ENCODE measurements at places on chromosomes 5 and 9. TPM values are rescaled to one million over a fixed set of nuclear protein-coding genes. Genes with fewer than 3 reads are reported as not detected.

DNA sequence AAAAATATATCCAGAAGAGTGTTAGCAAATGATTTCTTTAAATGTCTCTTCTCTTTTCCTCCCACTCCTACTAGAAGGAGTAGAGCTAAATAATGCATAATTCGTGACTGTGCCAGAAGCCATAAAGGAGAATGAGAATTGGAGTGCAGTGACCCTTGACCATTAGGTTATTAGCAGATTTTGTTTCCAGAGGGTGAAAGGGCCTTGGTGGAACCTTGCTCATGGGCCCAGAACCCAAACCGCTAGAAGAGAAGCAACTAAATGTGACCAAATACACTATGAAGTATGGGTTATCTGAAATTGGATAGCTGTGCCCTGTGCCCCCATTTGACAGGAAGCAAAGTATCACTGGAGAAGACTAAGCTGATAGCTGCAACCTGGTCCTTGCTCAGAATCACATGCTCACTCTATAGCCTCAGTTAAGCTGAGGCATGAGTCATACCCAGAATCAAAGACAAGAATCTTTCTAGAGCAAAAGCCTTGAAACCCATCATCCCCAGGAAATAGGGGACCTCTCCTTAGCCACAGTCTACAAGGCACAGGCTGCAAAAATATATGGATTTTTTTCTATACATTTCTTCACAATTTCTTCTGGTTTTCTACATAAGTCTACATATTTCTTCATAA is 36.3 kb downstream of the CAPSL start:
- DNase-seq, result no peak

DNA sequence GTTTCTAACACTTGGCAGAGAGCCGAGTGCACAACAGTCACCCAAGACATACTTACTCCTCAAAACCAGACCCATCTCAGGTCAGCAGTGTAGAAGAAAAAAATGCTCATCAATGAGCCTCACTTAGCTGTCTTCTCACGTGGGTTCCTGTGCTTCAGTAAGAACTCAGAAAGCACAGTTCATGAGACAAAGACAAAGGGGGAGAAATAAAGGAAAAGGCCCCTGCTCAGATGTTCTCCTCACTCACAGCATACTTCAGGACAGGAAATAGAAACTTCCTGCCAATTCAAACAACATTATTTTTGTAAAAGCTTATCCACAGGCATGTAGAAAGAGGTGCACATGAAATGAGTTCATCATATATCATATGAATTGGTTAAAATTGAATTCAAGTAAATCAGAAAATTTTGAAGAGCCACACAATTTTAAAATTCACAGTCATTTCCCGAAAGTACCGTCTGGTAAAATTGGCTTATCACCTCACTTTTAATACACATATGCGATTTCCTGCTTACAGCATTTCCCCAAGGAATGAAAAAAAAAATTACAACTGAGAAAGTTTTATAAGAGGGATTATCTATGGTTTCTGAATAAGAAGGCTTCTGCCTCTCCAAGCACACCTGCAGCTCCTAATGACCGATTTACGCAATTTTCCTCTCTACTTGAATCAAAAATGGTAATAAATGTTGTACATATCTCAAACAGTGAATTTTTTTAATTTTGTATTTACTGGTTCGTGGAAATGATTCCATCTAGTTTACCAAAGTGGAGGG is 328.3 kb downstream of the TMEM167A start:
- DNase-seq, result no peak

DNA sequence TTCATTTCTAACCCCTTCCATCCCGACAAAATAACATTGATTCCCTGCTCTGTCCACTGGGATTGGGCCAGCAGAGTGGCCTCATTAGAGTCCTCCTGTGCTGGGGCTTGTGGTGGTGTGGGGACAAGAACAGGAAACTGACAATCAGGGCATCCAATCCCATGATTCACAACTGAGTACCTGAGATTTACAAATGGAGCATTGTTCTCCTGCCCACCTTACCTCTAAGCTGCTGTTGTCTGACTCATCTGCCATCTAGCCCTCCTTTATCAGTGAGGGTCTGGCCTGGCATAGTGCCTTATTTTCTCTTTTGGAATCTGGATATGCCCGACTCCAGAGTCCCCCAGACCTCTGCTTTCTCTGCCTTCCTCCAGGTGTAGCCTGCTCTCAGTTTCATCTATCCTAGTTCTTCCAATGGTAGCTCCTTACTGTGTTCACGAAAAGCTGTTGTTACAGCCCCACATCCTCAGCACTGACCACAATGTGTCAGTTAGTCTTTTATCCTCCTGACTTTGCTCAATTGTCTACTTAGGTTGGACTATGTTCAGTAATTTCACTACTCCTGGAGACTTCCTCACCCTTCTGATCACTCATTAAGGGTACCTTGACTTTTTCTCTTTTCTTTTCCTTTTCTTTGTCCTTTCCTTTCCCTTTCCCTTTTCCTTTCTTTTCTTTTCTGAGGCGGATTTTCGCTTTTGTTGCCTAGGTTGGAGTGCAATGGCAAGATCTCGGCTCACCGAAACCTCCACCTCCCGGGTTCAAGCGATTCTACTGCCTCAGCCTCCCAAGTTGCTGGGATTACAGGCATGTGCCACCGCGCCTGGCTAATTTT is 13.4 kb downstream of the WNT8A start:
- DNase-seq, result no peak

DNA sequence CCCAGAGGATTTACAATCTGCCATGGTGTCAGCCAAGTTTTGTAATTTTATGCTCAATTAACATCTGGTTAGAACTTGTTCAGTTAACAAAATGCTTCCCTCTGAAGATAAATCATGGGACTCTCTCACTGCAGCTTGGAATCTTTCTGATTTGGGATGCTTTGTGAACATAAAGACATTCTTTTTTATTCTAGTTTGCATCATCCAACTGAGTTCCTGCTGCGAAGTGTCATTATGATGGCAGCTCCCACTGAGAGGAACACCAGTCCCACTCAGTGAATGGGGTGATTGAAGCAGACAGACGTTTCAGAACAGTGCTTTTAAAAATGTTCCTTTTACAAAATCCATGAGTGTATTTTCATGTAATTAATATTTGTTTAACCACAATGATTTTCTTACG is 863.8 kb downstream of the TLE4 start:
- DNase-seq, result no peak

DNA sequence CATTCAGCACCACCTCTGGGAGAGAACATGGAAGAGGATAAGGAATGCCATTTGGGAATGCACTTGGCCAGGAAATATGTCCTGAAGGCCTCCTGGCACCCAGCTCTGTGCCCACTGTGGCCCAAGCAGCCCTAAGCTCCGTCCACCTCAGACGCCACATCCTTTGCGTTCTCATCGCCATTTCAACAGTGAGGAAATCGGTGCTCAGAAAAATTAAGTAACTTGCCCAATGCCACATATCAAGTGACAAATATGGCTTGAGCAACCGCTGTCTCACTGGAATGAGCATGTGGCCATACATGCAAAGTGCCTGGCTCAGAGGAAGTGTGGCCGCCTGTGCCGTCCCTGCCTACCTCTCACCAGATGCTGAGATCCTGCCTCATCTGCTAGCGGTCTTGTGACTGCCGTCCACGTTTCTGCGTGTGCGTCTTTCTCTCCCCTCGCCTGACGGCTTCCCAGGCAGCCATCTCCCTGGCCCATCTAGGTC is 984 bp upstream of the DOK3 start:
- no peak for DNase-seq

- no peak for DNase-seq
Measured at GRCh38 chr5:75438722-75439121, 72.7 kb downstream of the CERT1 start.

GRCh38 chr9:126463426-126463825 is 136.8 kb downstream of the MVB12B start:
- no peak for DNase-seq

DNA sequence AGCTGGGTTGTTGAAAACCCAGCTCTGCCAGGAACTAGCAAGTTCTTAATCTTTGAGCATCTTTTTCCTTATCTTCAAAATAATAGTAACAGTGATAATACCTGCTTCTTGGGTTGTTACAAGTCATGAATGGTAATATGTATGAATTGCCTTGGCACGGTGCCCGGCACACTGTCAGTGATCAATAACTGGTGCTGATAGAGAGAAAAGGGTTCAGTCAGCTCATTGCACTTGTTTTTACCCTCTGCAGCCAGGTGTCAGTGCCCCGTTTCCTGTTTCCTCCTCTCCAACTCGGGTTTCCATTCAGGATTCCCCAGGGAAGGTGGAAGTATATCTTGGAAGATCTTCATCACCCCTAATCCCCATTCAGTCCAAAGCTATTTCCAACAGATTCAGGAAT is 15.8 kb upstream of the NIPAL4 start:
- no peak for DNase-seq

DNA sequence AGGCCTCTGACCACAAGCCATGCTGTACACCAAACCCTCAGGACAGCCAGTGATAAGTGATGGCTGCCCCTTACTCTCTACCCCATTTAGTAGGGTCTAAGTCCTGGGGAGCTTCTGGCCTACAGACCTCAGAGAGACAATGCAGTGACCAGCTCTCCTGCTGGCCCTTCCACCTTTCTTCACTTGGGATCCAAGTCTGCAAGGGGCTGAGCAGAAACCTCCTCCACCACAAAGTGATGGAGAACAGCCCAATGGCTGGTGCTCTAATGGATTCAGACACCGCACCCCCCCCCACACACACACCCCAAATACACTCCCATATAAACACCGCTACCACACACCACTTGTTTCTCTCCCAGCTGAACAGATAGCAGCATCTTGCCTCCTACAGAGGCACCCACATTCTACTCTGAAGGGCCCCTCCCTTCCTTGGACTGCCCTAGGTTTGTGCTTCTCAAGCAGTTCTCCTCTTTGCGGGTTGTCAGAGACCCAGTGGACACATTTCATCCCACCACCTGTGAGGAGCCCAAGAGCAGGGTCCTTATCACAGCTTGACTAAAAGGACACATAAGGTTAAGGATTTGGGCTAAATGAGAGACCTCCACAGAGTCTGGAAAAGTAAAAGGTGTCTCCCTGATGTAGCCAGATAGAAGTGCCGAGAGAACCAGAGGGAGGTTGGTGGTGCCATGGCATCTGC is 1.3 kb upstream of the PDLIM4 start:
- DNase-seq, result no peak

GRCh38 chr5:139651043-139651834 is 3.1 kb downstream of the CXXC5 start:
- DNase-seq, result peak; percentile 85

- DNase-seq, result peak; percentile 76
Measured at GRCh38 chr9:4299005-4299795, 668 bp downstream of the GLIS3 start.

DNA sequence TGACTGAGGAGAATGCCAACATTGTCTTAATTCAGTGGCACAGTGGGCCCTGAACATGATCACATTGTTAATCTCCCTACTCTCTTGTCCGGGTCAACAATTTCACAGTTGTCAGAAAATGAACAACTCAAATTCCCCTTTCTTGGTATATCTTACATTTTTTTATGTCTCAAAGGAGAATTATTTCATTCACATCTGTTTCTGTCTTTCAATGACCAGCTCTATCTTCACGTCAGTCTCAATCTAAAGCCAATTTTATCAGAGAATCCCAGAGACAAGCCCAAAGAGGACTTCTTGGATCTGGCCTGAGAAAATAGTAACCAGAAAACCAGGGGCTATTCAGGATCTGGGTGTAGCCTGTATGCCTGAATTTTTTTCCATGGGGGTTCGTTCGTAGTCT is 477.5 kb downstream of the PDE4D start:
- no peak for DNase-seq

- no peak for DNase-seq
Measured at GRCh38 chr5:178222292-178222691, 10.3 kb downstream of the PHYKPL start.

DNA sequence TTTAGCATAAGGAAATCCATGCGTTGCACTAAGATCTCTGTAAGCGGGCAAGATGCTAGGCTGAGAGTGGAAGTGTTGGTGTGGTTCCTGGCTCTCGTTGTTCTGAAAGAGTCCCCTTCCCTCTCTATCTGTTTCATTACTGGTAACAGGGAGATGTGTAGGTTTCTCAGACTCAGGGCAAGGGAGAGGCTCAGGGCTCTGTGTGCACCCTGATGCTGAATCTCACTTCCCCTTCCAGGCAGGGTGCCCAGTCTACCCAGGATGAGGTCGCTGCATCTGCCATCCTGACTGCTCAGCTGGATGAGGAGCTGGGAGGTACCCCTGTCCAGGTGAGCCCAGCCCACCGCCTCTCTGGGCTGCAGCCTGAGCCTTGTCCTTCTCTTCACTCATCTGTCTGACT is 45.7 kb downstream of the STOM start:
- DNase-seq, result no peak

DNA sequence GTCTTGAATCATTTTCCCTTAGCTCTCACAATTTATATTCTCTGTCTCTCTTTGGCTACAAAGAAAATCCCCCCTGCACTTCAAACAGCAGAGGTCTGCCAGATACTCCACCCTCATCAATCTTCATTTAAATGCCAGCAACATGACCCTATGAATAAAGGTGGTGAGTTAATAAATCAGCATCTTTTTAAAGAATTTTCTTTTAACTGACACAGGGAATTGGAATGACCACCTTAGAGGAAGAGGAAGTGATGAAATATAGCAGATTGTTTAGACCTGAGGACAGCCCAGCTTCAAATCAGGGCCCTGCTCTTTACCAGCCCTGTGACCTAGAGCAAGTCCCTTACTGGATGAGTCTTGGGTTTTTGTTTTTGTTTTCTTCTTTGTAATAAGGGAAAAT is 223.1 kb upstream of the PAPPA start:
- no peak for DNase-seq

GRCh38 chr9:14238079-14238478 is 75.9 kb downstream of the NFIB start:
- DNase-seq, result no peak

DNA sequence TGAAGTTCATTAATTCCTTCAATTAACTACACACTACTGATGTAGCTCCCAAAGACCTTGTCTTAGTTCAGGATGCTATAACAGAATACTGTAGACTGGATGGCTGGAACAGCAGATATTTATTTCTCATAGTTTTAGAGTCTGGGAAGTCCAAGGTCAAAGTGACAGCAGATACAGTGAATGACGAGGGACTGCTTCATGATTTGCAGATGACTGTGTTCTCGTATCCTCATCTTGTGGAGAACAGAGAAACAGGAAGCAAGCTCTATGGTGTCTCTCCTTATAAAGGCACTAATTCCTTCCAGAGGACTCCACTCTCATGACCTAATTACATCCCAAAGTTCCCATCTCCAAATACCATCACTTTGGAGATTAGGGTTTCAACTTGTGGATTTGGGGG is 65.6 kb upstream of the MAP1B start:
- no peak for DNase-seq

- DNase-seq, result no peak
Measured at GRCh38 chr5:122401976-122402725, 90.1 kb downstream of the SNCAIP start.

GRCh38 chr9:94951324-94952135 is 225.0 kb downstream of the AOPEP start:
- DNase-seq, result no peak

- no peak for DNase-seq
Measured at GRCh38 chr9:94896512-94896911, 170.0 kb downstream of the AOPEP start.

GRCh38 chr5:95725937-95726810 is 5.0 kb upstream of the RHOBTB3 start:
- no peak for DNase-seq

GRCh38 chr5:178431782-178432165 is 158.4 kb downstream of the COL23A1 start:
- DNase-seq, result no peak

The ACTBL2 gene
- not detected for total RNA-seq

The ZDHHC11 gene
- total RNA-seq, result 2.6 TPM

The ISL1 gene
- total RNA-seq, result 7.7 TPM

The SHB gene
- 19.2 TPM for total RNA-seq

The SLC36A3 gene
- not detected for total RNA-seq

The PCDHGB3 gene
- 5.0 TPM for total RNA-seq

The PCDHGA10 gene
- total RNA-seq, result 3.8 TPM

The BTNL9 gene
- total RNA-seq, result 108 TPM

The SOWAHA gene
- total RNA-seq, result 18.0 TPM

The BSPRY gene
- total RNA-seq, result 2.2 TPM

The NUTM2G gene
- not detected for total RNA-seq

The CDC20B gene
- total RNA-seq, result not detected

Measured in stomach (tissue), 19 donors.